ENCODE measurements at places on chromosomes 3 and 15.

GRCh38 chr3:69411346-69411745 is 25.5 kb upstream of the FRMD4B start:
- DNase-seq = no peak

DNA sequence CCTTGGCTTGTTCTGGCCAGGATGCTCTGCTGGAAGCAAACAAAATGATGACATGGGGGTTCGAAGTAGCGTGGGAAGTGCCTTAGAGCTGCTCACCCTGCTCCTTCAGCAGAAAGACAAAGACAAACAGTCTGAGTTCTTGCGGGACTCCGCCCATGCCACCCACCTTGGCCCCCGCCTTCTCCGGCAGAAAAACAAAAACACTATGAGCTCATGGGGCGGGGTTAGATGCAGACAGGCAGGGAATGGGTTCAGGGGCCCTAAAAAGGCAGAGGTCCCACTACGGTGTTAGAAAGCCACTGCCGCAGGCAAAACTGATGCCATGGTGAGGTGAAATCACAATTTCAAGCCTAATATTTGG is 9.7 kb upstream of the NCKIPSD start:
- DNase-seq = no peak

DNA sequence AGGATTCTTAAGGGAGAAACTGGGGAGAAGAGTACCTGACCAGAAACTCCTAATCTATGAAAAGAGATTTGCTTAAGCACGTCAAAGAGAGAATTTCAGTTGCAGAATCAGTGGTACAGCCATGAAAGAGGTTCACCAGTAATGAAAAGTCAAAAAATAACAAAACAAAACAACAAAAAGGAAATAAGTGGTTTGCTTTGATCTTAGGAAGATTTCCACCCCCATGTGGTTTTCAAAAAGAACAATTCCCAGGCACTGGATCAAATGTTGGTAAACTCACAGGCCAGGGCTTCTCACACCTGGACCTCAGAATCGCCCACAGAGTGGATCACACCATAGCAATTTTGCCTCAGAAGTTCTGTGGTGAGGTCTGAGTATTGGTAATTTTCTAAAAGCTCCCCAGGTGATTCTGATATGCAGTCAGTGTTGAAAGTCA is 67.5 kb downstream of the TMEM39A start:
- DNase-seq = no peak

- no peak for DNase-seq
These were observed 35.2 kb downstream of the SSR3 start for GRCh38 chr3:156519758-156520162.

DNA sequence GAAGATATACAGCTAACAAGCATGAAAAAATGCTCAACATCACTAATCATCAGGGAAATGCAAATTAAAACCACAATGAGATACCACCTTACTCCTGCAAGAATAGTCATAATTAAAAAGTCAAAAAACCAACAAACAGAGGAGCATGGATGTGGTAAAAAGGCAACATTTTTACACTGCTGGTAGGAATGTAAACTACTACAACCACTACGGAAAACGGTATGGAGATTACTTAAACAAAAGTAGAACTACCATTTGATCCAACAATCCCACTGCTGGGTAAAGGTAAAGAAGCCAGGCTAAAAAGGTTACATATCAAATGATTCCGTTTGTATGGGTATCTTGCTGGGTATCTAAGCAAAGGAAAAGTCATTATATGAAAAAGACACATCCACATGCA is 53.8 kb downstream of the STAG1 start:
- DNase-seq = no peak

- no peak for DNase-seq
These were observed 133.8 kb downstream of the SPATA16 start for GRCh38 chr3:173007079-173007723.

DNA sequence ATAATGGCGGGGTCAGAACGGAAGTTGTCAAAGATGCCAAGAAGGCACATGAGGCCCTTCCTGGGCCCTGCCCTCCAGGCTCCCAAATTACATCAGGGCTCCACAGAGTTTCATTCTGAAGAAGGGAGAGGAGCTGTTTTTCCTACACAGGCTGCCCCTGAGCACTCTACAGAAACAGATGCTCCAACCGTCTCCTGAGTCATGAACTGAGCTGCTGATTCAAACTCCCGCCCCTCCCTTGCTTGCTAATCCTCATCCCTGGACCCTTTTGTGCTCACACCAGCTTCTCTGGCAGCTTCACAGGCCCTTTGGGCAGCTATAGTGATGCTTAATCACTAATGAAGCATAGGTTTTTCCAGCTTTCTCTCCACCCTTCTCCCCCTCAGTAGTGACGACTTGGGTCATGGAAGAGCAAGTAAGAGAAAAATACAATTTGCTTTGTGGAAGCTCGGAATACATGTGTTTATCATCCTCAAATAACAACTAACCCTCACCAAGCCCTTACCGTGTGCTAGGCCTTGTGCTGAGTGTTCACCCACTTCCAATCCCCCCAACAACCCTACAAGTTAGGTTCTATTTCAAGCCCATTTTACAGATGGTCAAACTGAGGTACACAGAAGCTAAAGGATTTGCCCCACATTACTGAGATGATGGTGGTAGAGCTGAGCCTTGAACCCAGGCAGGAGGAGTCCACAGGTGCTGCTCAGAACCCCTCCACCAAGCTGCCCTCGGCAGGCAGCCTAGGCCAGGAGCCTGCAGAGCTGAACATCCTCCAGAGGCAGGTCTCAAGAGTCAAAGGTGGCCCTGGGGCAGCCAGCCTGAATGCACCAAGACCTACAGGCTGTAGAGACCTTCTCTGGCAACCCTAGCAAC is 21.9 kb downstream of the MEGF11 start:
- DNase-seq = no peak

DNA sequence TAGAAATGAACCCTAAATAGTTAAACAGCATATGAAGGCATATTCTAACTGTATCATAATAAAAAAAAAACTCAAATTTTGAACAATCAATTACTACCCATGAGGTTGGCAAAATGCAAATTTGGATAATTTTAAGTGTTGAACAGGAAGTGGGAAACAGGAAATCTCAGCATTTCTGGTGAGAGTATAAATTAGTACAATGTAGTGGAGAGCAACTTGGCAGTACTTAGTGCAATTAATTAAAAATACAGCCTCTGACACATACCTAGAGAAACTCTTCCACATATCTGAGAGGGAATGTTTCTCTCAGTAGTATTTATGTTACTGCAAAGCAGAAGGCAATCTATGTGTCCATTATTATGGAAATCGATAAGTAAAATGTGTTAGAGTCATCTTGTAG is 96.8 kb downstream of the TUSC7 start:
- DNase-seq = no peak

DNA sequence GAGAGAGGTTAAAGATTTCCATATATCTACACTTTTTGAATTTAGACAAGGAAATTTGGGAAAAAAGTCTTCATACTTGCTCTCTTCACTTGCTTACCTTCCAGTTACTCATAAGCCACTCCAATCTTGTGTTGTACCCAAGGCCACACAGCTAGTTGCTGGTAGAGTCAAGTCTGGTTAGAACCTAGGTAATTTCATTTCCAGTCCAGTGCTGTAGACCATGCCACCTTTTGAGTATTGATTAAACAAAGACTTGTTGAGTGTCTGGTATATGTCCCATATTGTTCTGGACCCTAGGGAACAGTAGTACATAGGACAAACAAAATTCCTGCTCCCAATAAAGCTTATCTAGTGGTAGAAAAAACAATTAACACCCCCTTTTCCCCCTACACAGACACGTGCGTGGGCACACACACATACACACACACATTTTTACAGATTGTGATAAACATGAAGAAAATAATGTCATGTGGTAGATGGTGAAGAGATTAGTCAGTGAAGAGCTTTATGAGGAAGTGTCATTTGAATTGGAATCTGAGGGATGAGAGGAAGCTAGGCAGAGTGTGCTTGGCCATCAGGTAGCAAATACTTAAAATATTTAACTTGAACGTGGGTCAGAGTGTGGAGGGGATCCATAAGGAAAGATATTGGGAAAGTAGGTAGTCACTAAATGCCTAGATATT is 2.1 kb downstream of the CMC1 start:
- DNase-seq = peak; percentile 51

DNA sequence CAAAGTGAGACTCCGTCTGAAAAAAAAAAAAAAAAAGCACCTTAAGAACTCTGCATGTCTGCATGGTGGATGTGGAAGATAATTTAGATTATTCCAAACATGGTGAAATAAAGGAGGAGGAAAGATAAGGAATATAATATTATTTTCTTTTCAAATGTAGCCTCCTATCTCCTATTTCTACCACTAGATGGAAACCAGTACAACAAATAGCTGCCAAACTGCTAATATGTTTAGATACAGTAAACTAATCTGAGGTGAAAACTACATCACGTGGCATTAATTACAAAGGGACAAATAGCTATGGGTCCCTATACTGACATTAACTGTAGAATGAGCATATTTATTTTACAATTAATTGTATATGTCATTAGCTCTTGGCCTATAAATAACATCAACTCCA is 197.8 kb downstream of the TBC1D5 start:
- no peak for DNase-seq

DNA sequence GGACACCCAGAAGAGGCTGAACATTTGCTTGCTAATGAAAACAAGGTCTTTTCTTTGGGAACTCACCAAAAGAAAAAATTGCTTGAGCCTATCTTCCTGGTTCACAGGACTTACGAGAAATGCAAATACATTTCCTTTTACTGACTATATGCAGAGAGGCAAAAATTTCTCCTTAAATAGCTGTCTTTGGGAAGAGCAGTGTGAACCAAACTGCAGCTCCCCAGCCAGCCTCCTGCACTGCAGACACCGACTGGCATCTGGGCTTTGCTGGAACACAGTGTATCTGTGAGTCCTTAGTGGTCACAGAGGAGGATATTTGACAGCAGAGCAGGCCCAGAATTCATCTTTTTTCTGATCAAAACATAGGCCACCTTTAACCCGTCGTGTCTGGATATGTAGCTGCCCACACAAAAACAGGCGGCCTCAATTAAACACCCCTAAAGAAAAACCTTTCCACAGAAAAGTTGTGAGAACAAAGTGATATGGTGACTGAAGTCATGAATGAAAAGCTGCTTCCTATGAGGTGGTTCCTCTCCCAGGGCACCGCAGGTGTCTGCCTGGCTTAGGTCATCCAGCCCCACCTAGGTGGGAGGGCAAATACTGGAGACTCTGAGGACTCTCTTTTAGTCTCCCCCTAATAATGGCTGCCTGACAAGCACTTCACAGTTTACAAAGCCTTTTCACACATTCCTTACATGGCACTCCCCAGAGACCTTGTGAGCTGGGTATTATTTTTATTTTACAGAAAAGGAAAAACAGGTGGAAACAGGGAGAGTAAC is 46.1 kb upstream of the TMEM158 start:
- DNase-seq = no peak

GRCh38 chr3:58063022-58063815 is 55.0 kb downstream of the FLNB start:
- DNase-seq = no peak

DNA sequence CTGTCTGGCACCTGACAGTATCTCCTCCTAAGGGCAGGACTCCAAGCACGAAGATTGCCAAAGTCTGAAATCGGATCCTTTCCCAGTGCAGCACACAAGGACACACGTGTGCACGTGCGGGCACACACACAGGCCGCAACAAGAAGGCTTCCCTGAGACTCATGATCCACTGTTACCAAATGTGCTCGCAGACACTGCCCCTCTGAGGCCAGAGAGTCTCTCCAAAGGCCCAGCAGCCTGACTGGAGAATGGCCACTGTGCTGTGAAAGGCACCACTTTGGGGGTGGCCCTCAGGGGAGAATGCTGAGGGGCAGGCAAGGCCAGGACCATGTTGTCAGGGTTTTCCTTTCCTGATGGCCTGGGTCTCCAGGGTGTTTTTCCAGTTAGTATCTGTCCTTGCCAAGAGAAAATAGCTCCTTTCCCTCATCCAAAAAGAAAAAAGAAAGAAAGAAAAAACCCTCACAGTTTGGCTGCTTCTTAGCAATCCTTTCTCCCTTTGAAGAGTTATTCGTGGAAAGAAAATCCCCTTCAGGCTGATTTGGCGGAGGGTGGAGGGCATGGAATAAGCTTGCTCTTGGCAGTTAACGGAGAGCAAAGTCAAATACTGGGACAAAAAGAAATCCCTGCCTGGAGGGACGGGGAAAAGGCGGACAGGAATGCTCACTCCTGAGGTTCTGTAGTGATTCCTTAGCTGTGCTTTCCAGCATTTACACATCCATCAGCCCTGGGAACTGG is 112.2 kb upstream of the ETV5 start:
- no peak for DNase-seq

DNA sequence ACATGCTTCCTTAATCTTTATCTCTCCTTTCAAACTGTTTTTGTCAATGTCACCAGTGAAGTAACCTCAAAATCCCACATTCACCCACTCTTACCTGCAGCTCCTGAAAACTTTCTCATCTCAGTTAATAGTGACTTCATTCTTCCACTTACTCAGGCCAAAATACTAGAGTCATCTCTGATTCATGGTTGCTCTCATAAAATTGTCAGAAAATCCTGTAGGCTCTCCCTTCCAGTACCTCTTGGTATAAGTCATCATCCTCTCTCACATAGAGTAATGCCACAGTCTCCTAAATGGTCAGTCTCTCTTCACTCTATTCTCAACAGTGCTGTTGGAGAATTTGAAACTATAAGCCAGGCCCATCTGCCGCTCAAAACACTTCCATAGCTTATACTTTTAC is 34.9 kb upstream of the POU1F1 start:
- no peak for DNase-seq
